ENCODE measurements at places on chromosomes 7 and 10.

- DNase-seq = no peak
Observed at GRCh38 chr10:79400146-79401004, 45.0 kb downstream of the ZCCHC24 start.

DNA sequence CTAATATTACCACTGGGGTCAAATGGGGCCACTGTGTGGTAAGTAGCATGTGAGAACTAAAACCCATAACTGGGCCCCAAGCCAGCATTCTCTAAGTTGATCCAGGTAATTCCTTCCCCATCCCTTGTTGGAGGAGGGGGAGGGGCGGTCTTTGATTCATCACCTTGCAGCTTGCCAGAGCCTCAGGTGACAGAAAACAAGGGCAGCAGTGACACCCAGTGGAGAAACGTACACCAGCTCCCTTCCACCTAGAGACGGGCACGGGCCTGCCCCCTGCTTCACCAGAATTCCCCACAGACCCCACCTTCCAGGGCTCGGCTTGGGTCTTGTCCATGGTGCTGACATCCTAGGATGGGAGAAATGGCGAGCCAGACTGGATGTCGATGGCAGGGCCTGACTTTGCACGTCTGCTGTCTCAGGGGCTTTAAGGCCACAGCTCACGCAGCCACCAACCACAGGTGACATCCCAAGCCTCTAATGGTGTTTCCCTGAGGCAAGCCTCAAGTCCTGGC is 102.0 kb downstream of the STRA8 start:
- peak; percentile 90 for DNase-seq

DNA sequence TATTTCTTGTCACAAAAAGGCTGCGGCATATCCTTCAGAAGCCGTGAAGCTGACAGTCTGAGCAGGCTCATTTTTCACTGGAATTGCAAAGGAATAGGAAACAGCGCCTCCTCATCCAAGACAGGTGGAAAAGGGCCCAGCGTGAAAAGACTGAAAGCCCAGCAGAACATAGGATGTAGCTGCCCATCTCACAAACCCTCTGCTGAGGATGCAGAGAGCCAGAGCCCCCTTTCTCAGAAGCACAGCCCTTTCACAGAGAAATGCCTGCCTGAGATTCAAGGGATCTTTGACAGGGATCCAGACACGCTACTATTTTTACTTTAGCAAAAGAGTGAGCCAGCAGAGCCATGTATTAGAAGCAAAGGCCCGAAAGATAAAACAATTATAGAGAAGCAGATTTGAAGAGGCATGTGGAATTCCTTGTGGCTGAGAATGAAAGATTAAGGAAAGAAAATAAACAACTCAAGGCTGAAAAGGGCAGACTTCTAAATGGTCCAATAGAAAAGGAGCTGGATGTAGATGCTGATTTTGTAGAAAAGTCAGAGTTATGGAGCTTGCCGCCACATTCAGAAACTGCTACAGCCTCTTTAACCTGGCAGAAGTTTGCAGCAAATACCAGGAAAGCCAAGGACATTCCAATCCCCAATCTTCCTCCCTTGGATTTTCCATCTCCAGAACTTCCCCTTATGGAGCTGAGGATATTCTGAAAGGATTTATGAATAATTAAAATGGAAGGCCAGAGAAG is 36.9 kb downstream of the GDI2 start:
- DNase-seq = no peak

DNA sequence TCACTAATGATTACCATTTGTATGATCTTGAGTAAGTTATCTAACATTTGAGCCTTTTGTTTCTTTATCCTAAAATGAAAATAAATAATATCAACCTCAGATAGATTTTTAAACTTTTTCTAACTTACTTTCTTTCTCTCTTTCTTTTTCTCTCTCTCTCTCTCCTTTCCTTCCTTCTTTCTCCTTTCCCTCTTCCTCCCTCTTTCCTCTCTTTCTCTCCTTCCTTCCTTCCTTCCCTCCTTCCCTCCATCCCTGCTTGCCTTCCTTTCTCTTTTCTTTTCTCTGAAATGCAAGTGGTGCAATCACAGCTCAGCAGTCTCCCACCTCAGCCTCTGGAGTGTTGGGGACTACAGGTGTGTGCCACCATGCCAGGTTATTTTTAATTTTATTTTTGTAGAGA is 132.9 kb upstream of the ASAH2 start:
- DNase-seq = no peak

DNA sequence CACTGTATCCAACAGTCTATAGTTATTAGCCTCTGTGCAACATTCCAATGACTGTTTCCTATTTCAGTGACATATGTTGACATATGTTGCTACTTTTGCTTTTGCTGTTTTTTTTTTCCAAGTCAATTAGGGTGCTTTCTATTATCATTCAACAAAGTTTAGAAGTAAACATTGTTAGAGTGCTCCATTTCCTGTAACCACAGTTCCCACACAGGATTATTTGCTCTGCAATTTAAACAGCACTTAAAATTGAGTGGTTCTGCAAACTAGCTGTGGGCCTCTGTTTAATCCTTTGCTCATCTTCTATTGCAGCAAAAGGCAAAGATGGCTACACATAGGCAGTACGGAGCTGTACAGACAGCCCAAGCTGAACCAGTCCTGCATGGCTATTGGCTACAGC is 46.5 kb upstream of the PTN start:
- no peak for DNase-seq

DNA sequence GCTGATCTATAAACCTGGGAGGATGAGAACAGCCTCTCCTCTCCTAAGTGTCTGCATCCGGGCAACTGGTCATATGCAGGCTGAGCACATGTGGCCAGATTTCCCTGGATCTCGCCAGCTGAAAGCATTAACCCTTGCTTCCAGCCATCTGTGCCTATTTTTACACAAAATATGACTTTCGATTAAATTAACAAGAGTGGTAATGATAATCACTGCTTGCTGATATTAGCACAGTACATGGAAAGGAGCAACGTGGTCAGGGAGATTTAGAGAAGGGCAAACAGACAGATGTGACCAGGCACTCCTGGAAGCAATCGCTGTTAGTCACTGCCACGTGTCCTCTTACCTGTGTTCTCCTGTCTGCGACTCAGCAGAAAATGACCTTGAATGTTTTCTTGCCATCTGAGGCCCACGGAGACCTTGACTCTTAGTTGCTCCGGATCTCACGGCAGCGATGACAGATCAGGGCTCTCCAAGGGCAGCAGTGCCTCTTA is 59.5 kb upstream of the NPTX2 start:
- DNase-seq = no peak

- no peak for DNase-seq
Observed at GRCh38 chr7:38428041-38428440, 154.6 kb upstream of the TARP start.

- DNase-seq = no peak
Observed at GRCh38 chr7:41603985-41604384, 98.9 kb downstream of the INHBA start.

- no peak for DNase-seq
Observed at GRCh38 chr10:76631036-76631670, 1006.5 kb downstream of the KCNMA1 start.

GRCh38 chr7:13067036-13067435 is 379.6 kb downstream of the ARL4A start:
- no peak for DNase-seq

DNA sequence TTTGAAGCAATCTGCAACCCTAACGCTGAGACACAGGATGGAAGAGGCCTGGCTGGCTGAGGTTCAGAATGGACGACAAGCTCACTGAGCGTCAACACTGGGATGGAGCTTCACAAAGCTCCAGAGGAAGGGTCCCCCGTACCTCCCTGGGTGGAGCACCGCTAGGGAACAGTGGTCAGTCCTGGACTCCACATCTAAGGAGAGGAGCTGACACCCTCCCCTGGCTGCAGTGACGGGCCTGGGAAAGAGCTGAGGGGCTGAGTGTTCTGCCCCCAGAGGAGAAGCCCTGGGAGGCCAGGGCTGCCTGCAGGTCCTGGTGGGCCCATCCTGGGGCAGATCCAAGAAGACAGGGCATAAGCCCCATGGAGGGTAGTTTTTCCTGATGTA is 146.2 kb downstream of the ARHGAP22 start:
- no peak for DNase-seq

GRCh38 chr7:29432721-29433120 is 130.9 kb upstream of the PRR15 start:
- DNase-seq = no peak

DNA sequence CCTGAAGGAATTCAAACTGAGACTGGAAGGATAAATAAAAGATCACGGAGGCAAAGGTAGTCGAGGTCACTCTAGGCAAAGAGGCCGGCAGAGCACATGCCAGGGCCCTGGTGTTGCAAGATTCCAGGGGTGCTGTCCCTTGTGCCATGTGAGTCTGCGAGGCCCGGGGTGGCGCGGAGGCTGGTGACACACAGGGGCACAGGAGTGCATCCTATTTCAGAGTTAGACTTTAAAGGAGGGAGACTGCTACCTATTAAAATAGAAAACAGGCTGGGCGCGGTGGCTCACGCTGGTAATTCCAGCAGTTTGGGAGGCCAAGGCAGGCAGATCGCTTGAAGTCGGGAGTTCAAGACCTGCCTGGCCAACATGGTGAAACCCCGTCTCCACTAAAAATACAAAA is 12.6 kb downstream of the BEND7 start:
- DNase-seq = no peak
